ENCODE measurements at places on chromosomes 16 and 17.

- DNase-seq: no peak
Observed at GRCh38 chr16:51464996-51465395, 313.9 kb upstream of the SALL1 start.

DNA sequence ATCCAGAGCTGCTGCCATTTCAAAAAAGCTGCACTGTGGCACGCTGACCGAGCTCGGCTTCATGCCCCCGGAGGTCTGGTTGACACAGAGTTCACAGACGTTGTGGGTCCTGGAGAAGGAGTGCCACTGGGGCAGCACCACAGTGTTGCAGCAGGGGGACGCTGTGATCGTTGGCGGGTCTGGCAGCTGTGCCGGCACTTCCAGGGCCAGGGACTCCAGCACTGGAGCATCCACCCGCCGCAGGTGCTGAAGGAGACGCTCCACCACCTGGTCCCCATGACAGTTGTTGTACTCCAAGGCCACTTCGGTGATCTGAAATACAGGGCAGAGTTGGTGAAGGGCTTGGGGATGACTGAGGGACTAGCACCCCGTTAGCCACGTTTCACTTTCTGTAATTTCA lies 23.5 kb downstream of the SNN start:
- no peak for DNase-seq

GRCh38 chr17:82228278-82228841 lies 482 bp upstream of the SLC16A3 start:
- no peak for DNase-seq

DNA sequence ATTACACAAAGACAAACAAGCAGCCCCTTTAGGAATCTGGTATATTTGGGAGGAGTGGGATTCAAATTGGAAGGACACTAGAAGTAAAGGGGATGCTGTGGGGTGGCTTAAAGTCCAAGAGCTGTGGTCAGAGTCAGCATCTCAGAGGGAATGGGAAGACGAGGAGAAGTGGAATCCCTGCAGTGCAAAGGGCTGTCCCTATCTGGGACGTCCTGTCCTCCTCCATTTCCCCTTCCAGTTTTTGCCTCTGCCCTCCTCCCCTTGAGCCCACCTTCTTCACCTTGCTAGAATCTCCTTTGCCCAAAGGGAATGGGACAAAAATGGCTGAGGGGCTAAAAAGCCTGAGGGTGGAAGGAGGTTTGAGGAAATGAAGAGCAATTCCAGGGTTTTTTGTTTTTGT lies 4.2 kb upstream of the PLXDC1 start:
- no peak for DNase-seq

- no peak for DNase-seq
Observed at GRCh38 chr17:45791041-45791582, 7.0 kb downstream of the CRHR1 start.

GRCh38 chr16:58152246-58152868 lies 23.2 kb upstream of the CFAP20 start:
- no peak for DNase-seq

Data from frontal cortex (tissue), 4 donors.